ENCODE measurements at places on chromosomes 12 and 14.

DNA sequence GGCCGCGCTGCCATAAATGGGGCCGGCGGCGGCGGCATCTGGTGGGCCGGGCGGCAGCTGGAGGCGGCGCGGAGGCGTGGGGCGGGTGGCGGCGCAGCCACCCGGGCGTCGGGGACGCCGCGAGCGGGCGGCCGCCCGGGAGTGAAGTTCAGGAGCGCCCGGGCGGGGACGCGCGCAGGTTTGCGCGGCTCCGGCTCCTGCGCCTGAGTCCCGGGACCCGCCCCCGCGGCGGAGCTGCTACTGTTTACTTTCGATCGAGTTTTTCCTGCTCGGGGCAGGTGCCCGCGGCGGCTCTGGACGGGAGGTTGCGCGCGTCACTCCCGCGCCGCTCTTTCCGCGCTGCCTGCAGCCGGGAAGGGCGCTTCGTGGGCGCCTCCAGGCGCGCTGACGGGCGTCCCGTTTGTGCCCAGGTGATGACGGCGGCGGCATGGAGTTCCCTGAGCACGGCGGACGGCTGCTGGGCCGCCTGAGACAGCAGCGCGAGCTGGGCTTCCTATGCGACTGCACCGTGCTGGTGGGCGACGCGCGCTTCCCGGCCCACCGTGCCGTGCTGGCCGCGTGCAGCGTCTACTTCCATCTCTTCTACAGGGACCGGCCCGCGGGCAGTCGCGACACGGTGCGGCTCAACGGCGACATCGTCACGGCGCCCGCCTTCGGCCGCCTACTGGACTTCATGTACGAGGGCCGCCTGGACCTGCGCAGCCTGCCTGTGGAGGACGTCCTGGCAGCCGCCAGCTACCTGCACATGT is at the start of gene ZBTB42:
Gene ZBTB42 (plus strand): TSS at position 331 of the 749 bp plus-strand sequence. CDS start 97 bp downstream, at position 428.
- no peak for DNase-seq

GRCh38 chr14:46902837-46903236 is 251.3 kb upstream of the RPL10L start:
- DNase-seq = no peak

DNA sequence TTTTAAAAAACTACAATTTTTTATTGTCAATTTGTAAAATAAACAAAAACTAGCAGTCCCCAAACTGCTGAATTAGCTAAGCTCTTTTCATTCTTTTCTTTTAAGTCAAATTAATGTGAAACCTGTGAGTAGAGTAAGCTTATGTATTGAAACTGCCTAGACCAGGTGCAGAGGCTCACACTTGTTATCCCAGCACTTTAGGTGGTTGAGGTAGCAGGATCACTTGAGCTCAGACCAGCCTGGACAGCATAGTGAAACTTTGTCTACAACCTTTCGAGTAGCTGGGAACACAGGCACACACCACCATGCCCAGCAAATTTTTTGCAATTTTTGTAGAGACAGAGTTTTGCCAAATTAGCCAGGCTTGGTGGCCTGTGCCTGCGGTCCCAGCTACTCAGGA is 26.4 kb downstream of the SCFD1 start:
- DNase-seq = no peak

DNA sequence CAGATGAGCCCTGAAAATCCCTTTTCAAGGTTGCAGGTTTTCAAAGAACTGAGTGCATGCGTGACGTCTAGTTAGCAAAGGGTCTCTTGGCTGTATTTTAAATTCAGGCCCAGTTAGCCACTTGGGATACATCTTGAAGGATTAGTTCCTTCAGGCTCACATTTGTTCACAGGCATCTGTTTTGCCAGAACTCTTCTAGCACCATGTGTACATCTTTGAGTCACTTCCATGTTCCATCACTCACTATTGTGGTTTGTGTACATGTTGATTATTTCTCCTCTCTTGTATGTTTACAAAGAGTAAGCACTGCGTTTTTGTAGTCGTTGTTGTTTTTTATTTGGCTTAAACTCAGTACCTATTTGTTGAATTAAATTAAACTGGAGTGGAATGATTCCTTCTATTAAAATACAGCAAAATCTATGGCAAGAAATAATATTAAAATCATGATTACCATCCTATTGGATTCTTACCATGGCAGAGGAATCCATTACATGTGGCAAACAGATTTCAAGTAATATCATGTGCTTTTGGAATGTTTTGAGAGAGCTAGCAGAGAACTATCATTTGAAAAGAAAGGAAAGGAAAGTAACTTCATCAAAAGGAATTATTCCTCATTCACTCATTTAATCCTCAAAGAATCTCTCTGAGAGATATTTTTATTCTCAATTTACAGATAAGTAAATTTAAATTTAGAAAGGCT is 438.9 kb upstream of the FAR2 start:
- DNase-seq = no peak

GRCh38 chr14:50964683-50965390 is 20.6 kb upstream of the PYGL start:
- peak; percentile 60 for DNase-seq

DNA sequence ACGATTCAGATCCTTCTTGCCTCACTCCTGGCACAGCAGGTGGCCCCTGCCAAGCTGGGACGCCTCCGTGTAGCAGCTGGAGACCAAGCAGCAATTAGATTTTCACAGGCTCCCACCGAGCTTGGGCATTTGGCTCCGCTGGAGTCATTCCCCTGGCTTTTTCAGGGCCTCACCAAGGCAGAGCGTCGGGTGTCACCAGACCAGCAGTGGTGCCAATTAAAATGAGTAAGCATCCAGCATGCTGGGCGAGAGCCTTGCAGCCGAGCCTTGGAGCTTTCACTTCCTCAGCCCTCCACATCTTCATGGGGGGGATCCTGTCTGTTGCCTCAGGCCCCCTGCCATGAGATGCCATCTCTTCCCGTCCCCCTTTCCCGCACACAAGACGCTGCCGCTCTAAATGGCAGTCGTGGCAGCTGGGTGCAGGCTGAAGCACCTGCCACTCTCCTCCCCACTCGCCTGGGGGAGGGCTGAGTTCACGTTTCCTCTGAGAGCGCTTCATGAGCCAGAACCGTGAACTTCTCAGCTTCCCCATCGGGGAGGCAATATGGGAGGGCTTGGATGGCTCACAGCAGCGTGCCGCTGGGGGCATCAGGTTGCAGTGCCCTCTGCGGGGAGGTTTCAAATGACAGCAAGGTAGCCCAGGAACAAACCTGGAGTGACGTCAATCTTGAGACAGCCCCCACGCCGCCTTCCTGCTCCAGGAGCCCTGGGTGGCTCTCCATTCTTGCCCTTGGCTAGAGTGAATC is 11.7 kb downstream of the TPCN1 start:
- peak; percentile 61 for DNase-seq

- peak; percentile 34 for DNase-seq
Measured at GRCh38 chr12:96882862-96883261, 24.2 kb upstream of the NEDD1 start.

GRCh38 chr14:99508896-99509629 is 27.9 kb downstream of the CCNK start:
- DNase-seq = no peak

GRCh38 chr12:3491938-3492792 is 1.2 kb downstream of the PRMT8 start:
- DNase-seq = peak; percentile 92

DNA sequence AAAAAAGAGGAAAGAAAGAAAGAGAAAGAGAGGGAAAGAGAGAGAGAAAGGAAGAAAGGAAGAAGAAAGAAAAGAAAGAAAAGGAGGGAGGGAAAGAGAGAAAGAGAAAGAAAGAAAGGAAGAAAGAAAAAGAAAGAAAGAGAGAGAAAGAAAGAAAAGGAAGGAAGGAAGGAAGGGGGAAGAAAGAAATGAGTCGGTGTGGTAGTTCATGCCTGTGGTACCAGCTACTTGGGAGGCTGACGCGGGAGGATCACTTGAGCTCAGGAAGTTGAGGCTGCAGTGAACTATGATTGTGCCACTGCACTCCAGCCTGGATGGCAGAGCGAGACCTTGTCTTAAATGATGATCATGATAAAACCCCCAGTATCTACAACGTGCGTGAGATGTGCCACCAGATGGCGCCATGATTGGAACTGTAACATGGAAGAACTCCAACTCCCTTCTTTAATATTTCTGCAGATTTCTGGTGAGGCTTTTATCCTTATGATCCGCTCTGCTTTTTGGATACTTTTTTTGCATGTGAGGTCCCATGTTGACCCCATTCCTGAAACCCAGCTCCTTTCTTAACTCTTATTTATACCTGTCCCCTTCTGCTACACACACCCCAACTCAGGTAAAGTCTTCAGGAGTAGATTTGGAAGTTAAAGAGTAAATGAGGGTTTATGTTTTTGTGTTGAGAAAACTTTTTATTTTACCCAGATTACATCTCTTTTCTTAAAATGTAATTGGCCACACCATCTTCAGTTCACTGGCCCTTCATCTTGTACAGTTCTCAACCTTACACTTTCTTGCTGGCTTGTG is 25.6 kb downstream of the RNASE10 start:
- DNase-seq = peak; percentile 61

DNA sequence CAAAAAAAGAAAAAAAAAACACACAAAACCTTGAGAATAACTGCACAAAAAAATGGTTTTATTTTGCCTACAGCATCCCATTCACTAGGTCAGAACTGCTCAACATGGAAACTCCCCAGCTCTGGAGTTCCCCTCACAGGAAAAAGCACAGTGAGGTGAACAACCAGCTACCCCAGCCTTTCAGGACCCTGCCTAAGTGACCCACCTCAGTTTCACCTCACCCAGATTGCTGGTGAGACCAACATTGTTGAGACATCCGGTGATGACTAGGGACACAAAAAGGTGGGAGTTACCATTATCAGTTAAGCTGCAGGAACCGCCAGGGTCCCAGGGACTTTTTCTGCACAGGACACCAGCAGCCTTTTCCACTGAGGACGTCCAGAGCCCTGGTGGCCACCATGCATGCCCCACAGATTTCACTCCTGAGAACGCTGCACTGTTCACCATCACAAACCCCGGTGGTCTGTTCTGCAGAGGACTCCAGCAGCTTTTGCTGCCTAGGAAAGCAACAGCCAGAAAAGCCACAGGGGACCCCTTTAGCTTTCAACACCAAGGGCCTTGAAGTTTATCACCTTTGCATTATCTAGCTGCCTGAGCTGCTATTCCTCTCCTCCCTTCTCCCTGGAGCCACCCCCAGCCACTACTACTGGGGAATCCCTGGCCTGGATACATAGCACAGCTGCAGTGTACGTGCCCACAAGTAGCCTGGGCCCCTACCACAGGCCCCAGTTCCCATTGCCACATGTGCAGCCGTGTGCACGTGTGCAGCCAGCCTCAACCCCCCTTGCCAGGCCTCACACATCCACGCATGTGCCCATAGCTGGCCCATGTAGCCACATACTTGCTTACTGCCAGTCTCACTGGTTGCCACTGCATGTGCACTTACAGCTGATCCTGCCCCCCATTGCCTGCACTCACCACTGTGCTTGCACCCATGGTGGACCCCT is 62.5 kb upstream of the FAR2 start:
- DNase-seq = no peak

DNA sequence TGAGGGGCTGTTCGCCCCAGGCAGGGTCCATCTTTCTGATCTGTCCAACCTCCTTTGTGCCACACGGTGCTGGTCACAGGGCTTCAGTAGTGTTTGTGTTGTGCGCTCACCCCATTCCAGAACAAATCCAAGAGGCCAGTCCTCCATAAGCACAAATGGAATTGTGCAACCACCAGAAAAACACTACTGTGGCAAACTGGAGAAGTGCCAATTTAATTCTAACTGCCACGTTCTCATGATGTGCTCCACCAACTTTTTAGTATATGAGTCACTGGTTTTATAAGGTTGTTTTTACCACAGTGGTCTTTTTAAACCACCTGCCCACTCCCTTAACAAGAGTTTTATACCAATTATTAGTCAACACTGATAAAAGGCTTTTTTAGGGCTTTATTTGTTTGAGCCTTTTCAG is 380.2 kb downstream of the NAV3 start:
- no peak for DNase-seq

DNA sequence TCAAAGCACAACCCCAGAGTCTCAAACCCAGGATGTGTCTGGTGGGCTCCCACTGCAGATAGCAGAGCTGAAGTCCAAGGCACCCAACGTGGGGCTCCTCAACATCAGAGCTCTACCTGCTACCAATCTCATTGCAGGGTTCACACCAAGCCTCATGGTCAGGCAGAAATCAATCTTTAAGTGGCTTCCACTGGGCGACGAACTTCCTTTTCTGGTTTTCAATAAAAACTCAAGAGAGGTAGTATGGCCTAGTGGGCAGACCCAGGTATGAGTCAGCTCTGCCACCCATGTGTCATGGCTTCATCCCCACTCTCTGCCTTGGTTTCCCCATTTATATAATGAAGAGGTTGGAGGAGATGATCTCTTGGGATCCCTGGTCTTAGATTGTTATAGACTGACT is 47.0 kb downstream of the BCL11B start:
- DNase-seq = no peak

- no peak for DNase-seq
Measured at GRCh38 chr12:93429448-93429847, 12.3 kb downstream of the UBE2N start.

- no peak for DNase-seq
Measured at GRCh38 chr14:34354556-34354955, 107.5 kb downstream of the SPTSSA start.

DNA sequence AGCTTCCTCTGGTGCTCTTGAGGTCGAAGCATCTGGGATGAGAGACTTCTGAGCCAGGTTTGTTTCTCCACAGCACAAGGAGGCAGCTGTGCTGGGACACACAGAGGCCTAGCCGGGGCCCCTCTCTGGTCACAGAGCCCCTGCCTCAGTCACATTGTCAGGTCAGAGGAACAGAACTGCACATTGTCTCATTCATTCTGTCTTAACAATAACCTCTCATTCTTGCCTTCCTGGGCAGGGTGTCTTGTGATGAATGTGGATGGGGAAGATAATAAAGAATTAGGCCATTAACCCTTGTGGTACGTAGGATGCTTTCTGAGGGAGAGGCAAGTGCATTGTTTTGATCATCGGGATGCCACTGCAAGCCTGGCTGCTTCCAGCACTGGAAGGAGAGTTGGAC is 29.8 kb downstream of the FNTB start:
- no peak for DNase-seq

DNA sequence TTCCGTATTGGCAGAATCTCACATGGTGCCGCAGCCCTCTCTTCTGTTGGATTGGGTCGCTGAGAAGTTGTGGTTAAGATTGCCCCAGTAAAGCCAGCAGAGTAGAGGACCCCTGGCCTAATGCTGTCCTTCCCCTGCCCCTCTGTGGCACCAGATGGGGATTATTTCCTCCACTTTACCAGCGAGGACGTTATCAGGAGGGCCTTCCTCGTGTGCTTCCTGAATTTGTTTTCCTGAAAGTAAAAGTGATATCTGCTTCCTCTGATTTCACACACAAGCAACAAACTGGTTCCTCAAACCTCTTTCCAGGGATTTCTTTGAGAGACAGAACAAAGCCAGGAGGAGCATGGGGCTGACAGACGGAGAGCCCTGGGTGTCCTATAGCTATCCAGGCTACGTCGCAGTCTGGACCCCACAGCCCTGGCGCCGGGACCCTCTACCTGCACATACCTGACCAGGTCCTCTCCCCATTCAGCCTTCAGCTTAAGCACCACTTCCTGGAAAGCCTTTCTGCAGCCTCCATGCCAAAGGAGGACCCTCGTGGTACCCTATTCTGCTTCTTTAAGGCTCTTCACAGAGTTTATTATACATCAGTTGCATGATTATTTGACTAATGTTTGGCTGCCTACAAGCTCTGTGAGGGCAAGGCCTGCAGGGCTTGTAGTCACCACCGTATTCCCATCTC is 314.8 kb upstream of the FKBP4 start:
- no peak for DNase-seq

GRCh38 chr12:7856516-7856915 is 16.2 kb downstream of the SLC2A14 start:
- peak; percentile 12 for DNase-seq
